NCI-H526 (cell line): ENCODE measurements at places on chromosomes 7 and 10.

- no peak for DNase-seq
These were observed 81.1 kb downstream of the XRCC2 start for GRCh38 chr7:152594801-152595200.

DNA sequence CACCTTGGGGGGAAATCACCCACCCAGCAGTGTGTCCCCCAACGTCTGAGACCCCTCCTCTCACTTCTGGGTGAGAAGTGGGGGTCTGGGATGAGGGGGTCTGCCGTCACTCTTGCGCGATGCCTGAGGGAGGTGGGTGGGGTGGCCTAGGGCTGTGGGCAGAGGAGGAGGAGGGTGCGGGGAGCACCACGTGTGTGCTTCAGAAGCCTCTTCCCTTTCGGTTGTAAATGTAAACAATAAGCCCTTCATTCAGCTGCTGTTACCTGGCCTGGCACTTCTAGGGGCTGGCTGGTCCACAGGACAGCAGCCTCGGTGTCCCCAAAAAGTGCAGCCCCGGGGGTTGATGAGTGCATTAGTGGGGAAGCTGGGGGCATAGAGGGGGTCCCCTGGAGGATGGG, 1.3 kb downstream of the CLIP2 start:
- DNase-seq = peak; percentile 68

- DNase-seq = no peak
These were observed 72.6 kb downstream of the AHR start for GRCh38 chr7:17370901-17371585.

DNA sequence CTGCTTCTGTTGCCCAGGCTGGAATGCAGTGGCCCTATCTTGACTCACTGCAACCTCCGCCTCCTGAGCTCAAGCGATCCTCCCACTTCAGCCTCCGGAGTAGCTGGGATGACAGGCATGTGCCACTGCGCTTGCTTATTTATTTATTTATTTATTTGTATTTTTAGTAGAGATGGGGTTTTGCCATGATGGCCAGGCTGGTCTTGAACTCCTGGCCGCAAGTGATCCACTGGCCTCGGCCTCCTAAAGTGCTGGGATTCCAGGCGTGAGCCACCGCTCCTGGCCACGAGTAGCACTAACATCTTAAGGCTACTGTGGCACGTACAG, 70.9 kb downstream of the CARD11 start:
- no peak for DNase-seq

DNA sequence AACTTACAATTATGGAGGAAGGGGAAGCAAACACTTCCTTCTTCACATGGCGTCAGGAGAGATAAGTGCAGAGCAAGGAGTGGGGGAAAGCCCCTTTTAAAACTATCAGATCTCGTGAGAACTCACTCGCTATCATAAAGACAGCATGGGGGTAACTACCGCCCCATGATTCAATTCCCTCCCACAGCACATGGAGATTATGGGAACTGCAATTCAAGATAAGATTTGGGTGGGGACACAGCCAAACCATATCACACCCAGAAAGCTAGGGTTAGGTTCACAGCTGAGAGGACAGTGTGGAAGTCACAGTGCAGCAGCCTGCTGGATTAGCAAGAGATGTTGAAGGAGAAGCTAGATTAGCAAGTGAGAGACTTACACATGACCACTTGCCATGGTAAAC, 81.6 kb downstream of the CRTAC1 start:
- no peak for DNase-seq

DNA sequence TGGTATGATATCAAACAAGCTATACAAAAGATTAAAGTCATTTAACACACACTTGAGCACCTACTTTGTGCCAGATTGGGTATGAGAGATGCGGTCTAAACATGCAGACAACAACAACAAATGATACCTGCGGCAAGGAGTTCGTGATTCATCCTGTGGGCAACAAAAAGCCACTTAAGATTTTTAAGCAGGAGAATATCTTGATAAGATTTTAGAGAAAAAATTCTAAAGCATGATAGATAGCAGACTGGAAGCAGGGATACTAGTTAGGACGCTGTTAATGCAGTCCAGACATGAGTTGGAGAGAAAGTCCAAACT, 1.6 kb upstream of the KBTBD2 start:
- no peak for DNase-seq

DNA sequence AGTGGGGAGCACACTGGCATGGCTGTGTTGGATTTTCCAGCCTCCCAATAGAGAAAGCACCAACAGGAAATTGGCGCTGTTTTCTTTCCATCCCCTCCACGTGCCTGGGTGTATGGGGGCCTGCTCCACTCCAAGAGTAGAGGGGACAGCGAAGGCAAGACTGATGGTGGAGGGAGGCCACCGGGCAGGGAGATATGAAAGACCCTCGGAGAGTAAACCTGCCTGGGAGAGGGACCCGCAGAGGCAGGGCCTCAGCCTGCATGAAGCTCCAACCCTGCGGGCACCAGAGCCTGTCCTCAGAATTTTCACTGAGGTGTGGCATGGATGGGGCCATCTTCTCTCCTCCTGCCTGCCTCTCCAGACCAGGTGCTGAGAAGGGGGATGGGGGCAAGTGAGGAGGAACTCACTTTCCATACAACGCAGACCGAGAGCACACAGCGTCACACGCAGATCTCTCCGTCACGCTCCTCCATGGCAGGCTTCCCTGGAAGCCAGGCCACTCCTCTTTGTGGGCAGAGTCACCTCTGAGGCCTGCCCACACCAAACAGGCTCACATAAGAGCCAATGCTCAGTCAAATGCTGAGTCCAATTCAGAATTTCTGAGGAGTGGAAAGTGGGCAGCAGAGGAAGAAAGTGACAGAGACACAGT, 18.8 kb downstream of the ANXA11 start:
- DNase-seq = no peak

GRCh38 chr7:28266402-28266801, 85.8 kb upstream of the JAZF1 start:
- no peak for DNase-seq

GRCh38 chr10:25114036-25114411, 60.8 kb upstream of the GPR158 start:
- DNase-seq = no peak

GRCh38 chr10:133356549-133357284, 1.1 kb downstream of the FUOM start:
- no peak for DNase-seq

DNA sequence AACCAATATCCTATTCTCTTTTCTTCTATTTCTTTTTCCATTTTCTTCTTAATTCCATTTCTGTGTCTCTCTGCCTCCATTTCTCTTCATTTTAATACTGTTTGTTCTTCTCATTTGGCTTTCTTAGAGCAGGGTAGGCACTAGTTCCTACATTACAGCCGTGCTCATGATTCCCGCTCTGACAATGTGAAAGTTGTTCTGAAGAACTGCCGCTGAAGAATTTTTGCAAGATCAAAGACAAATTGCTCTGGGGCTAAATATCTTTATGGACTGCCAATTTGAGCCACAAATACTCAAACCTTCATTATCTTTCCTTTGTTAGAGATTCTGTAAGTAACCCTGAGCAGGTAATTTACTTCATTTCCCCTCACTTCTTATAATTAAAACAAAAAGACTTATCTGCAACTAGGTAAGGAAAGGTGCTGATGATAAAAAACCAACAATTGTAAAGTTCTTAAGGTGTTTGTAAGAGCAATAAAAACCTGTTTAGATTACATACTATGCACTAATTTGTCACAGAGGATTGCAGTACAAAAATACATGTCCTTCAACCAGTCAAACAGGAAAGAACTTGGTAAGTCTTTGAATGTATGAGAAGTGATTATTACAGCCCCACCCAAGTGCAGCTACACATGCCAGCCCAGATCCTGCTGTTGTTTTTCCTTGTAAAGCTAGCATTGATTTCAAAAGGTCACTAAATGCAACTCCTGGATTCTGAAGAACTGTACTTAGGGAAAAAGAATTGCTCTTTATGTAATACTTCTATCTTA, 127.5 kb downstream of the COL28A1 start:
- DNase-seq = no peak

GRCh38 chr10:79101560-79102497, 33.1 kb downstream of the ZMIZ1 start:
- peak; percentile 69 for DNase-seq

GRCh38 chr10:28853195-28853594, 175.9 kb downstream of the BAMBI start:
- no peak for DNase-seq

GRCh38 chr10:110812583-110812982, 59.1 kb upstream of the PDCD4 start:
- no peak for DNase-seq

- peak; percentile 49 for DNase-seq
These were observed 52.2 kb downstream of the STEAP1B start for GRCh38 chr7:22447762-22448161.

DNA sequence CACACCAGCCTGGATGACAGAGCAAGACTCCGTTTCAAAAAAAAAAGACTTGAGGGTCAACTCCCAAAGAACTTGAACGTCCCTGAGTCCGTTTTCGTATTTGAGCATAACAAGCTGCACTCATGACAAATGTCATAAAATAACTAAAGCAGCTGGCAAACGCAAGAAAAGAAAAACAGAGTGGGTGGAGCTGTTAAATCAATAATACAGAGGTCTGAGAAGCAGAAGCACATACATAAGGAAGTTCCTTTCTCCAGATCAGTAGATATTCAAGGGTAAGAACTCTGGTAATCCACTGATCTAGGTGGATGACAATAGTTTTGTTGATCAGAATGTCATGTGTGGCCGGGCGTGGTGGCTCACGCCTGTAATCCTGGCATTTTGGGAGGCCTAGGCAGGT, 150.1 kb downstream of the FAM107B start:
- no peak for DNase-seq

DNA sequence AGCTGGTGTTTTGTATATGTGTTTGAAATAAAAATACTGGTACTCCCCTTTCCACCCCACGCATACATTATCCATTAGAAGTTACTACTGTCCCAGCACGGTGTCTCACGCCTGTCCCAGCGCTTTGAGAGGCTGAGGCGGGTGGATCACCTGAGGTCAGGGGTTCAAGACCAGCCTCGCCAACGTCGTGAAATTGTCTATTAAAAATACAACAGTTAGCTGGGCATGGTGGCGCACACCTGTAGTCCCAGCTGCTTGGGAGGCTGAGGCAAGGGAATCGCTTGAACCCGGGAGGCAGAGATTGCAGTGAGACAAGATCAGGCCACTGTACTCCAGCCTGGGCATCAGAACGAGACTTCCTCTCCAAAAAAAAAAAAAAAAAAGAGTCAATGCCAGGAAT, 2.7 kb downstream of the HBP1 start:
- DNase-seq = no peak

GRCh38 chr7:141722529-141722928, 14.4 kb downstream of the WEE2 start:
- no peak for DNase-seq

GRCh38 chr10:71263376-71263775, 51.0 kb downstream of the UNC5B start:
- no peak for DNase-seq

DNA sequence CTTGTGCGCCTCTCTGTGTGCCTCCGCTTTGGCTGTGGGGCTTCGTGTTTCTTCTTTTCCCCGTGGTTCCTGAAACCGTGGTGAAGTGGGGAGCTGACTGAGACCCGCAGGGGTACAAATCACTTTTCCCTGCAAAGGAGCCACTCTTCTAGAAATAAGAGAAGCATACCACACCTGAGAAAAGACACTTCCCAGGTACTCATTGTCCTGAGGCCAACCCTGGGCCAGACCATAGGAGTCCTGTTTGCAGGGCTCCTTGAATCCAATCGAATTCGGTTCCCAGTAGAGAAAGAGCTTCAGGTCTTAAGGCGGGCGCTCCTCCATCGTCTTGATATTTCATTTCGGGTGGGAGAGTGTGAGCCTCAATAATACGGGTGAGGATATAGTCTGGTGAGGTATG, 32.4 kb upstream of the ZNF273 start:
- DNase-seq = no peak

DNA sequence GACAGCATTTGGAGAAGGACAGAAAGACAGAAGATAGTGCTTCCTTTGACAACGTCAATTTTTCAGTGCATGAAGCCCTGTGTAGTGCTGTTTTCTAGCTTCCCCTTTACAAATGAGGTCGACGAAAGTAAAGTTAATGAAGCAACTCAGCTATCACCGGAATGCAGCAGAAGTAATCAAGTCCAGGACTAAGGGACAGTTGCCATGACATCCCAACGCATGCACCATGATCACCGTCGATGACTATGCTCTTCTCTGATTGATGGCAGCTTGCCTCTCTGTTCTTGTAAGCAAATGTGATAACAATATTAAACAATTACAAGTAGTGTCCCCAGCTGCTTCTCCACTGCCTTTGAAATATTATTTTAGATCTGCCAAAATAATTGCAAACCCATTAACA, 205.8 kb downstream of the FRMD4A start:
- no peak for DNase-seq

- no peak for DNase-seq
These were observed 151.1 kb downstream of the CXCL12 start for GRCh38 chr10:44233561-44234482.

DNA sequence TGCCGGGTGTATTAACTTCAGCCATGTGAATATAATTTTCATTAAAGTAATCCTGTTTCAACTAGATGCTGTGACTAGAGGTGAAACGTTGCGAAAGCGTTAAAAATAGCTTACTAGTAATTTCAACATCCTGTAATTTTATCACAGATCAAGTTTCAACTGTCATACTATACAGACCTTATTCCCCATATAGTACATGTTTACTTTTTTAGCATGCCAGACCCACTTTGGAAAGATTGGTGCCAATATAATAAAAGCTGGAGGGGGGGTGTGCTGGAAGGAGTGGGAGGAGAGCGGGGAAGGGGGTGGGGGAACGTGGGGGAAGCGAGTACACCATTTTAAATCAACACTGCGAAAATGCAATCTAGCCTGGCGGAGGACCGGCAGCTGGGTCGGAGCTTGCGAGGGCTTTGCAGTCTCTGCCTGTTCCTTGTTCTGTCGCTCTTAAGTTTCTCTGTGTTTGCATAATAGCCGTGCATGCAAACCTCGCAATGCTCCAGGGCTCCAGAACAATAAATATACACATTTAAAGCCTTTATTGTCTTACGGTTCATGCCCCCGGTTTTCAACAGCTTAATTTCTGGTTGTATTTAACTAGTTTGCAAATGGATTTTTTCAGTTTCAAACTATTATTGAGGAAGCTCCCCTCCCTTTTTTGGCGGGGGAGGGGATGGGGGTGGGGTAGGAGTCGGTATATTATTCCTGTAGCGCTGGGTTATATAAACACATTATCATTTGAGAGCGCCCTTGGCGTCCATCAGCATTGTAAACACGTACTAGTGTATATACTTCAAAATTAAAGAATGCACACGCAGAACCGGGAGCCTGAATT, 1.3 kb upstream of the ARID5B start:
- DNase-seq = peak; percentile 93

- DNase-seq = no peak
These were observed 6.8 kb downstream of the ELMO1 start for GRCh38 chr7:37441816-37442215.

GRCh38 chr7:90920336-90920735, 324.2 kb downstream of the CDK14 start:
- no peak for DNase-seq

DNA sequence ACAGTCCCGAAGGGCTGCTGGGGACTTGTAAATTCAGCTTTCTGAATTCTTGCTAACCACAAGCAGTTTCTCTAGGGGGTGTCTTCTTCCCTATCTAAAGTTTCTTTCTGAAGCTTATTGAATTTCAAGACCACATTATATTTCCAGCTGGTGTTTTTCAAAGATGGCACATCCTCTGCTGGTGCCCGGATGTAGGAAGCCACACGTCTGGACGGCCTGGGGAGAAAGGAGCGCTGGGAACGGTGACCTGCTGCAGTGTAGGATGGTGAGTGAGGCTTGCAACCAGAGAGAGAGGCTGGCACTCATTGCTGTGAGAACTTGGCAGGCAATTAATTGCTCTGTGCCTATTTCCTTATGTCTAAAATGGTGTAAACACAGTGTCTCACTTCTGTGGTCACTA, 776.4 kb downstream of the TYW1 start:
- DNase-seq = no peak
